Liver (tissue), 10 donors: ENCODE measurements at places on chromosomes 2 and 18. TPM values are rescaled to one million over a fixed set of nuclear protein-coding genes. Genes with fewer than 3 reads are reported as not detected.

The GATA6 gene
- total RNA-seq: 6.6 TPM

The ALPG gene
- total RNA-seq: not detected

The BOLA3 gene
- 25.2 TPM for total RNA-seq

The CD28 gene
- total RNA-seq: 0.50 TPM

The DPYSL5 gene
- not detected for total RNA-seq

DNA sequence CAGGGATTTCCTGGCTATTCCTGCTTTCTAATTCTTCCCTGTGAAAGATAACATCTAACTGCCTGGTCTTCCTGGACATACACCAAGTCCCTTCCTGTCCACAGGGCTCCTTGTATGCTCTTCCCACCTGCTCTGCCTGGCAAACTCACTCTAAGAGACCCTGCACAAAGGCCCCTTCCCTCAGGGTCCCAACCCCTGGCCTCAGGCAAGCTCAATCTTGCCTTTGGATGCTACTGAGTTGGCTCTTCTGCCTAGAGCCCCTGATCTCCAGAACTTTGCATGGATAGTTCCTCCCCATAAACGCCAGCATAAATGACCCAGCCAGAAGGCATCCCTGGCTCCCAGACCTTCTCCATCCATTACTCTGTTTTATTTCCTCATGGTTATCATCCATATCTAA lies 98.3 kb upstream of the OTOS start:
- peaks cover 13% of the 10 kb centered on the region for H3K4me1 ChIP-seq
- no peaks in the 10 kb centered on the region for H3K36me3 ChIP-seq
- H3K4me3 ChIP-seq: no peak overlapping the region

DNA sequence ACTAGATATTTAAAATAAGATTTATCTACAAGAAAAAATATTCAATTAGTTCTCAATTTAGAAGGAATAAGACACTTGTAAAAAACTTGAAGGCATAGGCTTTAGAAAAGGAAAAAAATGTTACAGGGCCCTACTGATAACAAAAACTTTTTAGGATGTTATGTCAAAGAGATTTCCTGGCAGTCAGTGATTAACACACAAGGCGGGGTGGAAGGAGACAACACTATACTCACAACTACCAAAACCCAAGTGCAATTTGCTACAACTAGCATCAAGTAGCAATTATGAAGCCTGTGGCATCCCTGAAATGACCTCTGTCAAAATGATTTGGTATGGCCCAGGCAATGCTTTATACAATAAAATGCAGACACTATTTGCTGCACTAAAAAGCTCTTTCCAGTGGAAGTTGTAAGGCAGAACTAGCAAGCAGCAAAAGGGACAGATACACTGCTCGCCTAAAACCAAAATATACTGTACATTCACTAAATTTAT lies 15.3 kb downstream of the STRN start:
- no peaks in the 10 kb centered on the region for H3K36me3 ChIP-seq
- H3K4me1 ChIP-seq: no peaks in the 10 kb centered on the region
- no peak overlapping the region for H3K27ac ChIP-seq
- no peaks in the 10 kb centered on the region for H3K27me3 ChIP-seq
